ENCODE measurements at places on chromosomes 6 and 20. TPM values are rescaled to one million over a fixed set of nuclear protein-coding genes. Genes with fewer than 3 reads are reported as not detected.

Gene KCNK5
- 0.60 TPM for total RNA-seq

GRCh38 chr6:47126647-47127391 lies 84.7 kb upstream of the ADGRF1 start:
- H3K4me1 ChIP-seq, result no peaks in the 10 kb centered on the region
- no peaks in the 10 kb centered on the region for H3K27me3 ChIP-seq
- no peaks in the 10 kb centered on the region for H3K36me3 ChIP-seq
- no peak for DNase-seq

GRCh38 chr6:8108031-8108660 lies 5.8 kb upstream of the EEF1E1 start:
- H3K36me3 ChIP-seq, result no peaks in the 10 kb centered on the region
- no peaks in the 10 kb centered on the region for H3K4me1 ChIP-seq
- DNase-seq, result no peak
- no peak overlapping the region for H3K4me3 ChIP-seq

- no peaks in the 10 kb centered on the region for H3K36me3 ChIP-seq
- H3K27ac ChIP-seq, result no peak overlapping the region
- H3K4me1 ChIP-seq, result no peaks in the 10 kb centered on the region
- DNase-seq, result no peak
Measured at GRCh38 chr6:163670336-163670735, 255.8 kb downstream of the QKI start.

GRCh38 chr20:54681869-54682268 lies 206.5 kb downstream of the DOK5 start:
- no peaks in the 10 kb centered on the region for H3K36me3 ChIP-seq
- H3K4me1 ChIP-seq, result no peaks in the 10 kb centered on the region
- H3K27ac ChIP-seq, result no peak overlapping the region
- no peak for DNase-seq

- no peaks in the 10 kb centered on the region for H3K27me3 ChIP-seq
- H3K27ac ChIP-seq, result no peak overlapping the region
- DNase-seq, result no peak
- H3K36me3 ChIP-seq, result no peaks in the 10 kb centered on the region
Measured at GRCh38 chr20:9319687-9320384, 194.6 kb upstream of the LAMP5 start.

GRCh38 chr20:35506179-35506578 lies 23.3 kb downstream of the C20orf173 start:
- no peaks in the 10 kb centered on the region for H3K4me1 ChIP-seq

Gene ATF6B
- total RNA-seq, result 151 TPM

DNA sequence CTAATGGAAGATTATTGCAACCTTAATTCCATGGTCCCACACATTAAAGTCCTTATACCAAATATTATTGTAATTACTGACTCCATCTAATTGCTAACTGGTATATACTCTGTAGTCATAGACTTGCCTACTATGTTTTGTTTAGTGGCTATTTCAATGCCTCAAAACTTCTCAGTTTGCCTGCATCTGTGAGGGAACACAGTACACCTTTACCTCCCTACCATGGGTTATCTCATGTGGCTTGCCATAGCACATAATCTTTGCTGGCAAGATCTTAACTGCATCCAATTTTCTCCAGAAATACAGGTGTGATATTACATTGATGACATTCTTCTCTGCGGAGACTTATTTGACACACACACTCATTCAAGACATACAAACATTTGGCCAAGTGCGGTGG lies 107.1 kb upstream of the ZNF184 start:
- no peak for DNase-seq
- H3K4me3 ChIP-seq, result no peak overlapping the region
- no peaks in the 10 kb centered on the region for H3K4me1 ChIP-seq
- peaks cover 23% of the 10 kb centered on the region for H3K27me3 ChIP-seq

GRCh38 chr6:75791881-75792280 lies 42.8 kb downstream of the MYO6 start:
- H3K36me3 ChIP-seq, result no peaks in the 10 kb centered on the region
- DNase-seq, result no peak
- no peak overlapping the region for H3K27ac ChIP-seq

GRCh38 chr6:167238694-167239467 lies 52.2 kb upstream of the UNC93A start:
- H3K4me1 ChIP-seq, result no peaks in the 10 kb centered on the region
- no peak overlapping the region for H3K27ac ChIP-seq
- H3K4me3 ChIP-seq, result no peak overlapping the region
- DNase-seq, result no peak

- DNase-seq, result no peak
- no peaks in the 10 kb centered on the region for H3K36me3 ChIP-seq
- H3K27ac ChIP-seq, result no peak overlapping the region
- H3K27me3 ChIP-seq, result no peaks in the 10 kb centered on the region
Measured at GRCh38 chr6:67362976-67363375, 1272.1 kb upstream of the ADGRB3 start.

Gene SPATS1
- total RNA-seq, result not detected

GRCh38 chr6:15285682-15286294 lies 39.9 kb downstream of the JARID2 start:
- no peaks in the 10 kb centered on the region for H3K27me3 ChIP-seq
- H3K4me3 ChIP-seq, result no peak overlapping the region
- H3K27ac ChIP-seq, result no peak overlapping the region
- DNase-seq, result no peak

Gene NR2E1
- not detected for total RNA-seq
